ENCODE measurements at places on chromosomes 1 and 21.

GRCh38 chr1:210866532-210866931 is 267.4 kb downstream of the KCNH1 start:
- DNase-seq, result no peak

DNA sequence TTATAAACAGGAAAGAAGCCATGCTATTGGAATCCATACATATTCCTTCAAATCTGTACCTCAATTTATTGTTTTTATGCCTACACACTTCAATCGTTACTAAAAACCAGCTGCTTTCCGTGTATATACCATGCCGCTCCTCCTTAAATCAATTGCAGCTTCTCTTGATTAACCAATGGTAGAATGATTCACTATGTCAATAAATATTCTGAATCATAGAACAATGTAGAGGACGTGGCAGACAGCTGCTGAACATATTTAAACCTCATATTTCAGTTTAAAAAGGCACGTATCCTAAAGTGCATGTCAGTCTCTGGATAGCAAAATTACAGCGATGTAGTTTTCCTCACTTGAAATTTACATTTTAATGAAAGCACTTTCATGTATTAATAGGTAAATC is 100.4 kb downstream of the MRPL39 start:
- DNase-seq, result no peak

DNA sequence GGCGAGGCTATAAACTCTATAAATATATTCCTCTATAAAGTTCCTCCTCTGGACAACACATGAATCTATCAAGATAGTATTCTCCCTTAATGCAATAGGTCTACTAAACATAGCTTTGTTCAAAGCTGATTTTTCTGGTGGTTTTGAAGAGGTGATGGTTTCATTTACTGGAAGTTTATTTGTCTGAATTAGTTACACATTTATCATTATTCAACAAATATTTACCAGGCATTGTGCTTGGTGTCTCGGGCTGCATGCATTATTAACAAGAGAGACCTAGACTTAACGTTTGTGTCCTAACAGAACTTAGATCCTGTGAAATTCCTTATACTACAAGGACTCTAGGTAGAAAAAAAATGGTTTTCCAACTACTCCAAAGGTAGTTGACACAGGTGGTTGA is 511.4 kb upstream of the B3GALT2 start:
- no peak for DNase-seq

DNA sequence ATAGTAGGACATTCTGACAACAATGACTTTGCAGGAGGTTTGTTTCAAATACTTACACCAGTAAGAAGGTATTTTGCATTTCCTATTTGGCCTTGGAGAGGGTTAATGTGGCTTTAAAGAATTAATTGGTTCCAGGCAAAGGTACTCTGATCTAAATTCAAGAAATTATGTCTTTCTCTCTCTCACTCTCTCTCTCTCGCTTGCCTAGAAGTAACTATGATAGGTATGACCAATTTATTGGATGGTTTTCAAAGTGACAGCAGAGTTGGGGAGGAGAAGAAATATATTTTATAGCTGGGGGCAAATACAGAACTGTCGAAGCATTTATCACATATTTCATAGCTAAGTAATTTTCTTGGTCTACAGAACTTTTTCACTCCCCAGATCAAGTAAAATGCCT is 116.0 kb downstream of the ATP6V1G3 start:
- no peak for DNase-seq

DNA sequence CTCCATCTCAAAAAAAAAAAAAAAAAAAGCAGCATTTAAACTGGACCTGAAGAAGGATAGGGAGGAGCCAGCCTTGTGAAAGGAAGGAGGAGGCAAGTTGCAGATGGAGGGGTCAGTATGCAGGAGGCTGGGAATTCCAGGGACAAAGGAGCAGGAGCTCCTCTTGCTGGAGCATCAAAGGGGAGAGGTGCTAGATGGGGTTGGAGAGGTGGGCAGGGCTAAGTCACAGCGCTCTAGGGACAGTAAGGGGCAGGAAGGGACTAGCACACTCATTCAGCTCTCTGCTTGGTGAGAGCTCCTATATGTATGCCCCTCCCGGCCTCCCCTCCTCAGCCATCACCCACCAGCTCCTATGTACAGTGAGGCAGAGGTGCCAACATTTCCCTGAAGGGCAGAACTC is 26.8 kb downstream of the MAP7D1 start:
- no peak for DNase-seq

DNA sequence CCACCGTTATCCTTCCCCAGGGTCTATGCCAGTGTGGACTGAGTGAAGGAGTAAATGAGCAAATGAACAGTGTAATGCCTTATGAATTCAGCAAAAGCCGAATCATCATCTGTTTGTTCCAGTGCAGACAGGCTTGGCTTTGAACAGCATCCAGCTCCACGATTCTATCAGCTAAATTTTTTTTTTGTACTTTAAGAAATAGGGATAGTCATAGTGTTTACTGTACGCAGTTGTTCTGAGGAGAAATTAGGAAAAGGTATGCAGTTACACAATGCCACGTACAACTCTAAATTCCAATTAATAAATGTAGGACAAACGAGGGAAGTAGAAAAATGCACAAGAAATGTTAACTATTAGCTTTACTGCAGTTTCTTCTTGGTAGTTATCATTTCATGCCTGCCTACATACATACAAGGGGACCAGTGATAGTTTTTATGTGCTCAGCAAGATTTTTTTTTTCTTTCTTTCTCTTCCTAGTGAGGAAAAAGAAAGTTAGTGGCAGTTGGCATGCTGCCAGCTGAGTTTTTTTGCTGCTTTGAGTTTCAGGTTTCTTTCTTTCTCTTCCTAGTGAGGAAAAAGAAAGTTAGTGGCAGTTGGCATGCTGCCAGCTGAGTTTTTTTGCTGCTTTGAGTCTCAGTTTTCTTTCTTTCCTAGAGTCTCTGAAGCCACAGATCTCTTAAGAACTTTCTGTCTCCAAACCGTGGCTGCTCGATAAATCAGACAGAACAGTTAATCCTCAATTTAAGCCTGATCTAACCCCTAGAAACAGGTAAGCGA is at the start of gene IFI44L:
TSS of gene IFI44L (plus strand) at position 646 of the 777 bp plus-strand sequence. CDS start 7,468 bp downstream, outside the sequence.
- DNase-seq, result peak; percentile 36

DNA sequence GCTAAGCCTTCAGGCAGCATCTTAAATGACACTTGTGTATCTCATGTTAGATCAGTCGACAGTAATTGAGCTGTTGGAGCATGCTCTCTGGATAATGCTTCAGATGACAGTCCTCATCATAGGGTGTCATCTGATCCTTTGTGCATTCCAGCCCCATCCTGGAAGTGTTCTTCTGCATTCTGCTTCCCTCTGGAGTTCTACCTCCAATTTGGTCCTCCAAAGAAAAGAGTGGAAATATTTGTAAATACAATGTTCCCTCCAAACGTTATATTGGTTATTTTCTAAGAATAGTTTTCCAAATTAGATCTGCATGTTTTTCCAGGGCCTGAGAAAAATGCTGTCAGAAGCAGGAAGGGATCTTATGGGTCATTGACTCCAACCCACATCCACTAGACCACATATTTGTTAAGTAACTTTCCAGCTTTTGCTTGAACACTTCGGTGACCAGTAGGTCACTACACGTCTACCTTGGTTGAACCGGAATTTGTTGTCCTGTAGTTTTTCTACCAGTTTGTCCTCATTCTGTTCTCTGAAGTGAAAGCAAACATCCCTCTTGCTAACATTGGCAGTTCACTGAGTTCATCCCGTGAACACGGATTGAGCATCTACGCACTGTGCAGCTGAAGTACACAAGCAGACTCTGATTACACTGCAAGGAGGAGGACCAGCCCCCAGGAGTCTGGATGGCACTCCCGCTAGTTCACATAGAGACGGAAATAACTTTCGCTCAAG is 136.0 kb downstream of the TLR5 start:
- no peak for DNase-seq

DNA sequence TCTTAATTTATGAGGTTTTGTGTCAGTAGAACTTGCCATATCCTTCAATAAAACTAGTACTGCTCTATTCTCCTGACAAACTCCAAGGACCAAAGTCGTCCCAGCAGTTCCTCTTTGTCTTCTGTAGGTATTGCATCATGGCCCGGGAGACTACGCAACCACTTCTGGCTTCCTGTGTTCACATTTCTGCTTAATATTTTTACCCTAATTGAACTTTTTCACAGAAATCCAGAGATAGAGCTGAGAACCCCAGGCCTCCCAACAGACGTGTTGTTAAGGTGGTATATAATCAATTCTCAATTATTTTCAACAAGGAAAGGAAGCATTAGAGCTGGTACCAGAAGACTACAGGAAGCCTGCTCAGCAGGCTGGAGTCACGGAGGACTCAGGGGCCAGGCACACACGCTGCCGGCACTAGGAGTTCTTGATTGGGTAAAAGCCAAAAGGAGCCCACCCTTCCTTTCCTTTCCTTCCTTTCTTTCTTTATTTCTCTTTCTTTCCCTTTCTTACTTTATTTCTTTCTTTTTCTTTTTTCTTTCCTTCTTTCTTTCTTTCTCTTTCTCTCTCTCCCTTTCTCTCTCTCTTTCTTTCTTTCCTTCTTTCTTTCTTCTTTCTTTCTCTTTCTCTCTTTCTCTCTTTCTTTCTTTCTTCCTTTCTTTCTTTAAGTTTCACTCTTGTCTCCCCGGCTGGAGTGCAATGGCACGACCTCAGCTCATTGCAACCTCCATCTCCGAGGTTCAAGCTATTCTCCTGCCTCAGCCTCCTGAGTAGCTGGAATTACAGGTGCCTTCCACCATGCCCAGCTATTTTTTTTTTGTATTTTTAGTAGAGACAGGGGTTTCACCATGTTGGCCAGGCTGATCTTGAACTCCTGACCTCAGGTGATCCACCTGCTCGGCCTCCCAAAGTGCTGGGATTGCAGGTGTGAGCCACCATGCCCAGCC is 173.7 kb downstream of the ZBTB18 start:
- no peak for DNase-seq

DNA sequence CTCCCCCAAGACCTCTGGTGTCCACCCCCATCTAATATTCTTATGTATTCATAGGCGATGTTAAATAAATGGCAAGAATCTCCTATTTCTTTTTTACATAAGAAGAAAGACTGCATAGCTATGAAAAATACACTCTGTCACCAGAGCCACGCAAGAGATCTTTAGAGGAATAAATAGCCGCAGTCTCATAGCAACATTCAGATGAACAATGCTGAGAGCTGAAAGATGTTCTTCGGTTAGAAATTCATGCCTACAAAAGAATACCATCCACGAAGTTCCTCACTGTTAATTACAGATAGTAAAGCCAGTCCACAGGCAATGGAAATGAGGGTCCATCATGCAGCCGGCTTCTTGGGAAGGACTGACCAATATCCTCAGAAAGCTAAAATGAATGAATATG is 76.0 kb upstream of the SOD1 start:
- no peak for DNase-seq

GRCh38 chr1:72937905-72938304 is 655.6 kb upstream of the NEGR1 start:
- DNase-seq, result no peak

GRCh38 chr1:3384407-3384806 is 70.1 kb upstream of the ARHGEF16 start:
- DNase-seq, result no peak

DNA sequence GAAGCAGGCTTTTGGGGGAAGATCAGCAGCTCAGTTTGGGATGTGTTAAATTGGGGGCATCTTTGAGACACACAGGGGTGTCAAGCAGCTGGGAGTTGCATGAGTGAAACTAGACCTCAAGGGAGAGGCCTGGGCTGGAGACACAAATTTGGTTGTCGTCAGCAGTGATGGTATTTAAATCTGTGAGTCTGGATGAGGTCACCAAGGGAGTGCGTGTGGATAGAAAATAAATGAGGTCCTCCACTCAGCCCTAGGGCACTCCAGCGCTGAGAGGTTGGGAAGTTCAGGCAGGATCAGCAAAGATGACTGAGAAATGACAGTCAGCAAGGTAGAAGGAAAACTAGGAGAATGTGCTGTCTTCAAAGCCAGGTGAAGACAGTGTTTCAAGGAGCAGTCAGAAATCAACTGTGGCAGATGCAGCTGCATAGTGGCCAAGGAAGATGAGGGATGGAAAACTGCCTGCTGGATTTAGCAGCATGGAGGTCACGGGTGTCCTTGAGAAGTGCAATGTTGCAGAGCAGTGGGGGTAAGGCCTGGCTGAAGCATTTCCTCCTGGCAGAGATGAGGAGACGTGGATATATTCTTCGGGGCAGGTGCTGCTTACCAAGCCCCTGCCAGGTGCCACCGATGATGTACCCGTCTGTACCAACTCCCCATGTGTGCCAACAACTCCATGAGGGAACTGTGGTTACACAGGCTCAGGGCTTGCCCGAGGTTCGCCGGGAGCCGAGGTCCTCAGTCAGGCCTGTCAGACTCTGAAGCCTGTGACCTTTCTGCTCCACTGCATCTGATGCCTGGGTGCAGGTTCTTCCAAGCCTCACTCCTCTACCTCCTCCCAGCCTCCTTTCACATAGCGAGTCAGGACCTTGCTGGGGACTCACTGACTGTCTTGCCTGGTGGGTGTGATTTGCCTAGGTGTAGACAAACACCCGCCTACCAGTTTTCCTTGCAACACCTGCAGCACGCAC is 11.3 kb downstream of the MAP7D1 start:
- DNase-seq, result no peak

DNA sequence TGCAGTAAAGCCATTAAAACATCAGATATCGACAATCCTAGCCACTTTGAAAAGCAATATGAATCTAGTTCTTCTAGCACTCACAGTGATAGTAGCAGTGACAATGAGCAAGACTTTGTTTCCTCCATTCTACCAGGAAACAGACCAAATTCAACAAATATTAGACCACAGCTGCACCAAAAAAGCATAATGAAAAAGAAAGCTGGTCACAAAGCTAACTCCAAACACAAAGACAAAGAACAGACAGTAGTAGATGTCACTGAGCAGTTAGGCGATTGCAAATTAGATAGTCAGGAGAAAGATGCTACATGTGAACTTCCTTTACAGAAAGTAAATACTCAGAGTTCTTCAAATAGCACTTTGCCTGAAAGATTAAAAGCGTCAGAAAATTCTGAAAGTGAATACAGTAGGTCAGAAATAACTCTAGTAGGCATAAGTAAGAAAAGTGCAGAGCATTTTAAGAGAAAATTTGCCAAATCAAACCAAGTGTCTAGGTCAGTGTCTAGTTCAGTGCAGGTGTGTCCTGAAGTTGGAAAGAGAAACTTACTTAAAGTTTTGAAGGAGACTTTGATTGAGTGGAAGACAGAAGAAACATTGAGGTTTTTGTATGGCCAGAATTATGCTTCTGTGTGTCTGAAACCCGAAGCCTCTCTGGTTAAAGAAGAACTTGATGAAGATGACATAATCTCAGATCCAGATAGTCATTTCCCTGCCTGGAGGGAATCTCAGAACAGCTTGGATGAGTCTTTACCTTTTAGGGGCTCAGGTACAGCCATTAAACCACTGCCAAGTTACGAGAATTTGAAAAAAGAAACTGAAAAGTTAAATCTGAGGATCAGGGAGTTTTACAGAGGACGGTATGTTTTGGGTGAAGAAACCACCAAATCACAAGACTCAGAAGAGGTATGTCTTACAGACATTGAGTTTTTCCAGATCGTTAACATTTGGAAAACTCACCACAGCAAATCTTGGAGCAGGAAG is 24.9 kb downstream of the RPAP2 start:
- no peak for DNase-seq

DNA sequence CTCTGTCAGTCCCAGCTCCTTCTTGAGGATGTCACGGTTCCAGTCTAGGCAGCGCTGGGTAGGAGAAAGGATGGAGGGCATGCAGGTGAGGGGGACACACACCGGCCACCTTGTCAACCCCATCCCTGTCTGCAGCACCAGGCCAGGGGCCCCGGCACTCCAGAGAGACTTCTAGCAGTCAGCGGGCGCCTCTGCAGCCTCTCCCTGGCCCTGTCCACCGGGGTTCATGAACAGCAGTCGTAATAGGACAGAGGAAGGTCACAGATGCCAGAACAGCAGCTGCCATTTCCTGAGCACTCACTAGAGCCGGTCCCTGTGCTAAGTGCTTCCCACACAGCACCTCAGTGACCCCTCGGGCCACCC is 16.3 kb upstream of the SDHB start:
- no peak for DNase-seq

All from stimulated activated CD4-positive, alpha-beta T cell treated with anti-CD3 and anti-CD28 coated beads, Interleukin-1b, Interleukin-23, amount 100 ng/mL, for 1 hour (primary cell).